H1 (cell line): ENCODE measurements at places on chromosomes 7 and 10. TPM values are rescaled to one million over a fixed set of nuclear protein-coding genes. Genes with fewer than 3 reads are reported as not detected.

DNA sequence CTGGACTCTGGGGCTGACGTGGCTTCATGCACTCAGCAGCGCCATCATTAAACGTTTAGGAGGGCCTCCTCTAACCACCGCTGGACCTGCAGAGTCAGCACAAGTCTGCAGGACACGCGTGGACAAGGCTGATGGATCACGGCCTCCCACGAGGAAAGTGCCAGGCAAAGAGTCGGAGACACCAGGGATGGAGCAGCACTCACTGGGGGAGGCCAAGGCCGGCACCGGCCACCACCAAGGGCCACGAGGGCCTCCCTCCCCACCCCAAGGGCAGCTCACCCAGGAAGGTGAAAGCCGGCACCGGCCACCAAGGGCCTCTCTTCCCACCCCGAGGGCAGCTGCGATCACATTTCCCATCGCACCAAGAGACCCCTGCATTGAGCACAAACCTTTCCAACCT is 91.5 kb downstream of the DIP2C start:
- DNase-seq, result no peak

GRCh38 chr10:659688-660141 is 29.8 kb downstream of the DIP2C start:
- no peak for DNase-seq

- no peak for DNase-seq
Measured at GRCh38 chr7:128933180-128933891, 4.4 kb upstream of the IRF5 start.

DNA sequence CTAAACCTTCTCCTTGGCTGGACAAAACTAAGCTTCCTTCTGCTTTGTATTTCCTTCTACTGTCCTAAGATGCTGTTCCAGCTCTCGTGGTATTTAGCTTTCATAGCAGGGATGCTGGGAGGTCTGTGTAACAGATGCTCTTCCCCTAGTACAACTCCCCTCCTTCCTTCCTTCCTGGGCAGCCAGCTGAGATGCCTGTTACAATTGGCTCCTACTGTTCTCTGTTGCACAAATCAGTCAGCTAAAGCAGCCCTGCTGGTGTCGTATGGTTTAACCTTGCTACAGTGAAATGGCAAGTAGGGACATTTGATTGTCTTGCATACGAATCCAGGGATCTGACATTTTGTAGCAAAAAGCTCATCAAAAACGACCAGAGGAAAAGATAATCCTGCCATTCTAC is 143.8 kb downstream of the ARHGAP21 start:
- no peak for DNase-seq

GRCh38 chr10:18753312-18753895 is 94.2 kb downstream of the ARL5B start:
- DNase-seq, result no peak

DNA sequence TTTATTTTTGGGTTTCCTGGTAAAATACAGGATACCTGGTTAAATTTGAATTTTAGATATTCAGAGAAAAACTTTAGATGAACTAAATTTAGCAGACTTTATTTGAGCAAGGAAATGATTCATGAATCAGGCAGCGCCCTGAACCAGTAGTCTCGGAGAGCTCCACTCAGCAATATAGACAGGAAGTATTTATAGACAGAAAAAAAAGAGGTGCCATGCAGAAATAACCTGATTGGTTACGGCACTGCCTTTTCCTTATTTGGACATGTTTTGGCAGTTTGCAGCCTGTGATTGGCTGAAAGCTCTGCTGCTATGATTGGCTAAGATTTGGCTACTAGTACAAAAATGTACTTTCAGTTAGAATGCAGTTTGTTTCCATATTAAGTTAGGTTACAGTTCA is 198.3 kb upstream of the DKK1 start:
- DNase-seq, result no peak

DNA sequence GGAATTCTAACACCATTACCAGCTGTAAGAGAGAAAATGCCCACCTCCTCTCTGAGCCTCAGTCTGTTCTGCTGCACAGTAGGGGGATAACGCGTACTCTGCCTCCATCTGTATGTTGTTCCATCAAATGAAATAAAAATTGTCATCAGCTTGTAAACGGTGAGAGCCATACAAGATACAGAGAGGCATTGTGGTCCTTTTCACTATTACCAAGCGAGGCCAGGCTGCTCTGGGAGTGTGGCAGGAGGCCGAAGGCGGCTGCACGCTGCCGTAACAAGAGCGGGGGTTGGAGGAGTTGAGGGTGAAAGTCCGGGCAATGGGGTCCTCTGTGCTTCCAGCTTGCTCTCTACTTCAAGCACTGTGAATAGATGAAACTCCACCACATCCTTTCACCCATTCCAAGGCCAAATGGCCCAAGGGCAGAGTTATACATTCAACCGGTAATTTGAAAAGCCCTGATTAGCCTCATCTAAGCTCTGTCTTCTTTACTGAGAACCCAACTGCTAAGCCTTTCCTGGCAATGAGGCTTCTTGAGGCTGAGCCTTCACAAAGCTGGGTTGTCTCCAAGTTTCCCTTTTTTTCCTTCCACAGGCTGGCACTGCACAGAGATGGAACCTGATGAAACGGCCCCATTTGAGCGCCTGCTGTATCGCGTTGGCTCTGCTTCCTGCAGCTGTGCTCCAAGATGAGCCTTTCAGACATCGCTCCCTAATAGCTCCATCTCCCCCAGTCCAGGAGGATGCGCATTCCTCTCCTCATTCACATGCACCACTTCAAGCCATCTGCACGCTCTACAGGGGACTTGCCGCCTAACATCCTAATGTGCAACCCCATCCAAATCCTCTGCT is 47.2 kb downstream of the PYROXD2 start:
- DNase-seq, result no peak

GRCh38 chr10:17744341-17744861 is 7.6 kb upstream of the TMEM236 start:
- no peak for DNase-seq

- DNase-seq, result peak; percentile 48
Measured at GRCh38 chr10:5413012-5413938, 918 bp downstream of the NET1 start.

GRCh38 chr7:44105832-44106231 is 1.7 kb downstream of the AEBP1 start:
- no peak for DNase-seq

DNA sequence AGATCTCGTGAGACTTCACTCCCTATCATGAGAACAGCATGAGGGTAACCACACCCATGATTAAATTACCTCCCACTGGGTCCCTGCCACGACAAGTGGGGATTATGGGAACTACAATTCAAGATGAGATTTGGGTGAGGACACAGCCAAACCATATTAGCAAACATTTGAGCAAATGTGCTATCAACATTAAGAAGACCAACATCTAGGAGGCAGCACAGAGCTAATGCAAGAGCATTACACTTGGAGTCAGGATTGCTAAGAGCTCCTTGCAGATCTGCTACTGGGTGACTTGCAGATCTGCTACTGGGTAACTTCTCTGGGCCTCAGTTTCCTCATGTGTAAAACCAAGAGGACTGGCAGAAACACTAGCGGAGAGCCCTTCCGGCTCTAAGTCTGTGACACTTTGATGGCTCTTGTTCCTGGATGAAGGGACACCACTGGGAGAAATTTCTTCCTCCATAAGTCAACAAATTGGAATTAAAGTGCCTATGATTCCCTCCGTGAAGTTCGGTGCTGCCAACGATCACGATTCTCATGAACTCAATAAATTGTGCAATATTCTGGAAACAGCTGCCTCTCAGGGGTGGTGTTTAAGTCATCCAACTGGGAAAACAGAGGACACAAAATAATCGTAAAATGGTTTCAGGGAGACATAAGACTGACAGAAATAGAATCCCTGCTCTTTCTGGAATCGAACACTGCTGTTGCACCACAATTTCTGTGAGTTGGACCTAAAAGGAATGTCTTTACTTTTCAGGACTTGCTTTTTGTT is 115.8 kb upstream of the ITGB1 start:
- no peak for DNase-seq

DNA sequence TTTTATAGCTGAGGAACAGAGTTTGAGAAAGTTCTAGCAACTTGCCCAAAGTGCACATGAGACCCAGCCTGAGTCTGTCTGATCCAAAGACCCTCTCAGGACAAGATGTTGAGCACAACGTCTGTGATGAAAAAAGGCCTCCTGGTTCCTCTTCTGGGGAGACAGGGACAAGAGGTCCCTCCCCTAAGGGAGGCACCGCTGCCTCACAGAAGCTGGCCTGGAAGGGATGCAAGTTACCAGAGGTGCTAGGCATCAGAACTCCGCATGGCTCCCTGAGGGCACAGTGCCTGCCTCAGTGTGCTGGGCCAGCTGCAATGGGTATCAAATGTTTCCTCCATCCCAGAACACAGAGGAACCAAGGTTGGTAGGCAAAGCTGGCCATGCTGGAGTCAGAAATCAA is 302.4 kb downstream of the GRID1 start:
- no peak for DNase-seq

Gene KCNH2
- 15.0 and 20.5 TPM in 2 replicates for polyA plus RNA-seq

Gene TMEM26
- polyA plus RNA-seq, result 0.77 and 1.6 TPM in 2 replicates

Gene NKX1-2
- 11.5 and 12.7 TPM in 2 replicates for polyA plus RNA-seq

Gene DGKI
- 0.20 and 0.22 TPM in 2 replicates for polyA plus RNA-seq
